Hematopoietic multipotent progenitor cell treated with erythropoietin and hydrocortisone succinate and interleukin-3 and kit ligand, for 15 days (in vitro differentiated cells): ENCODE measurements at places on chromosomes 2 and 18.

DNA sequence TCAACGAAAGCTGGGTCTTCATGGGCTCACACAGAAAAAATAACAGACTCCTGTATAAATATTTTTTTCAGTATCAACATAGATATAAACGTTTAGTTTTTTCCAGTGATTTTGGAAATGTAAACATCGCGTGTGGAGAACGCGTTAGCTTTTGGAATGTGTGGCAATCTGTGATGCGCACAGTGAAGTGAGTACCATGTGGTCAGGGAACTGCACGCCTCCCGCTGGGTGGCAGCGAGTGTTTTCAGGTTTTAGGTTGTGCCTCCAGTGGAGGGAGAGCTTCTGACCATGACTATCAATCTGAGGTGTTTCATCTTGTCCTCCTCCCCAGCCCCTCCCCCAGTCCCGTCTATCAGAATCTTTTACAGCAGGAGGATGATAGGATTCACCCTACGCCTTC, 127.8 kb downstream of the ARHGAP28 start:
- no peak for DNase-seq

DNA sequence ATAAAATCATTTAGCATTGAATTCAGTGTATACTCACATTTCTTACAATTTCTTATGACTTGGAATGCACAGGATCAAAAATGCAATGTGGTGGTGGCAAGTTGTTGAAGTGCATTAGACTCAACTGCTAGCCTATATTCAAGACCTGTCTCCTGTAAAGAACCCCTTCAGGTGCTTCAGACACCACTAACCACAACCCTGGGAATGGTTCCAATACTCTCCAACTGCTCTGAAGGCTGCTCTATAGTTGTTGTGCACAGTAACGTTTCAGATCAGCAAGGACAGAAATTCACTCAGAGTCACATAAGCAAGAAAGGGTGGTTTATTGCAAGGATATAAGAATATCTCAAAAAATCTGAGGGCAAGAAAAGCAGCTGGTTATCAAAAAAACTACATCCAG, 6.5 kb downstream of the GKN1 start:
- no peak for DNase-seq

- DNase-seq = no peak
Measured at GRCh38 chr2:212949786-212950185, 201.6 kb downstream of the IKZF2 start.

DNA sequence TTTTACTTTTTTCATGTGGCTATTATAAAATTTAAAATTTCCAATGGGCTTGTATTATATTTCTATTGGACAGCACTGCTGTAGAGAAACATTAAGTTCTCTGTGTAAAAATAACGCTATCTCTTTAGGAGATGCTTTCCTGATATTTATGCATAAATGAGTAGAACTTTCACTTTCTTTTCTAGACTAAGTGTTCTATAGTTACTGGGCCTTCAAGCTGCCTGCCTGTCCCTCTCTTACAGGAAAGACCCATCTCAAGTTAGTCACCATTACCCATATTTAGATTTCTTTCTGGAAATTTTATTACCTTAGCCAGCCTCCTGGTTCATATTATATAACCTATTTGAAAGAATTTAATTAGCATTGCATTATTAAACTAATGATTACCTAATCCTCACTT, 4.8 kb downstream of the ITGA4 start:
- DNase-seq = peak; percentile 57

GRCh38 chr2:53170466-53170865, 597.1 kb upstream of the CHAC2 start:
- DNase-seq = no peak

- no peak for DNase-seq
Measured at GRCh38 chr18:44802508-44802907, 121.8 kb downstream of the SETBP1 start.
